ENCODE measurements at places on chromosomes 13 and 19. TPM values are rescaled to one million over a fixed set of nuclear protein-coding genes. Genes with fewer than 3 reads are reported as not detected.

GRCh38 chr13:67844574-67844973 lies 614.4 kb upstream of the PCDH9 start:
- no peak for DNase-seq

DNA sequence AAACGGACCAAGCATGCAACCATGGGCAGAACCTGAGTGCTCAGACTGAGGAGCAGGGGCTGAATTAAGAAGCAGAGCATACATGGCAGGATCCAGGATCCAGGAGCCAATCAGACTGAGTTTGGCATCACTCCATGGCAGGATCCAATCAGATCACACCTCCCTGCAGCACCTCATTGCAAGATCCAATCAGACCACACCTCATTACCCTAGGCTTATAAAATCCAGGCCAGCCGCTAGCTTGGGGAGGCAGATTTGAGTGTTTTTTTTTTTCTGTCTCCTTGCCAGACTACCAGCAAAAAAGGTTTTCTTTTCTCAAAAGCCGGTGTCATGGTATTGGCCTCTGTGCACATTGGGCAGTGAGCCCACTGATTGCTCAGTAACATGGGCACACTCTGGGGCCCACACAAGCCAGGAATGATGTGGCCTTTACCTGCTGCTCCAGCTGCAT lies 127.9 kb upstream of the GJB6 start:
- DNase-seq = peak; percentile 18

Gene ZNF66
- 0.84 TPM for polyA plus RNA-seq

Gene PLIN5
- polyA plus RNA-seq = not detected

DNA sequence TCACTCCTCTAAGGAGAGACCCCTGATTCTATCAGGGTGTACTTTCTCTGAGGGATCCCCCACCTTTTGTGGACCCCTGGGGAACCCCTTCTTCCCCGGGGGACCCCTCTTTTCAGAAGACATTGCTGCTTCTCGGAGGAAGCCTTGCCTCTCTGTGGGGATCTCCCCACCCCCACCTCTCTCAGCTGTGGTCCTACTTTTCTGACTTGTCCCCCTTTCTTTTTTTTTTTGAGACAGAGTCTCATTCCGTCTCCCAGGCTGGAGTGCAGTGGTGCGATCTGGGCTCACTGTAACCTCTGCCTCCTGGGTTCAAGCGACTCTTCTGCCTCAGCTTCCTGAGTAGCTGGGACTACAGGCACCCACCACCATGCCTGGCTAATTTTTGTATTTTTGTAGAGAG lies 18.4 kb upstream of the GATAD2A start:
- DNase-seq = no peak

DNA sequence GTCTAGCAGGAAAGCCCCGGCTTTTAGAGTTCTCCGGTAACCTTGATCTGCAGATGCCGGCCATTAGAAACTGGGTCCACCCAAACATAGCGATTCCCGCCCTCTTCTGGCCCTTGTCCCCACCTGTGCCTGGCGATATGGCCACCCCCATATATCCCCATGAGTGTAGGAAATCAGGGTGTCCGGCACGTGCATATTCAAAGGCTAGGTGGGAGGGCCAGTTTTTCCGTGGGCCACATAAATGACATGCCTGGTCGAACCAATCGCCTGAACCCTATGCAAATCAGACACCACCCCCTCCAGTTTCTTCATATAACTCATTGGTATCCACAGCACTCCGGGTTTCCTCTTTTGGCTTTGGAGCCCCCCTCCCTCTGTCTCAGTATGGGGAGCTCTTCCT lies 37.4 kb downstream of the ERICH4 start:
- no peak for DNase-seq

DNA sequence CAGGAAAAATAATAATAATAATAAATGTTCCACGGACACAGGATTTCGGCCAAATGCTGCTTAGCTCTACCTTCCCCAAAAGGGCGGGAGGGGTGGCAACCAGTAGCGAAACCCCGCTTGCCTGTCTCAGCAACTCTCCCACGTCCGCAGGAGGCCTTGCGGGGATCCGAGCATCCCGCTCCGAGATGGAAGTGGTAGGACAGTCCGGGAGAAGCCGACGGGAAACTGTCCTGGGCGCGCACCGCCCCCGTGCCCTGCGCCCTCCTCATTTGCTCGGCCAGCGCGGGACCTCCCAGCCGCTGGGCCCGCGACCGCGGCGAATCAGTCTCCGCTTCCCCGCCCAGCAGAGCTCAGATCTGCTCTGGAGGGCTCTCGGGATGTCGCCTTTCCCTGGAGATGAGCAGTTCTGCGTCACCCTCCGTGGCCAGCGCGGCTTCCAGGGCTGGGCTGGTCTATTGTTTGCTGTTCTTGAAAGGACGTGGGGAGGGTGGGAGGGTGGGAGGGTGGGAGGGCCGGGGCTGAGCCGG lies 48.9 kb upstream of the PABPC3 start:
- peak; percentile 0 for DNase-seq

DNA sequence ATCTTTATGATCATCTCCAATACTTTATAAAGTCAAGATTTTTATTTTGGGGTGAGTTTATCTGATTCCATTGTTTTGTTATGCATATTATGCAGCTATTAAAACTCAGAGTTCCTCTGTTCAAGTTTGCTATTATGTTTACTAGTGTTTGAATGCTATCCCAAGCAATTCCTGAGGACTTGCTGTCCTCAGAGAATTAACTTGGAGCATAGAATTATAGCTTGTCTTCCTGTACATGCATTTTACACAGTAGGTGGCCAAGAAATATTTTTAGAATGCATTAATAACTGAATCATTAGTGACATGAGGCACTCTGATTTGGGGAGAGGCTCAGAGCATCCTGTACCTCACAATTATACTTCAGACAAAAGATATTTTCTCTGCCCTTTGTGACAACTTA lies 195.6 kb upstream of the MIR17HG start:
- DNase-seq = no peak

DNA sequence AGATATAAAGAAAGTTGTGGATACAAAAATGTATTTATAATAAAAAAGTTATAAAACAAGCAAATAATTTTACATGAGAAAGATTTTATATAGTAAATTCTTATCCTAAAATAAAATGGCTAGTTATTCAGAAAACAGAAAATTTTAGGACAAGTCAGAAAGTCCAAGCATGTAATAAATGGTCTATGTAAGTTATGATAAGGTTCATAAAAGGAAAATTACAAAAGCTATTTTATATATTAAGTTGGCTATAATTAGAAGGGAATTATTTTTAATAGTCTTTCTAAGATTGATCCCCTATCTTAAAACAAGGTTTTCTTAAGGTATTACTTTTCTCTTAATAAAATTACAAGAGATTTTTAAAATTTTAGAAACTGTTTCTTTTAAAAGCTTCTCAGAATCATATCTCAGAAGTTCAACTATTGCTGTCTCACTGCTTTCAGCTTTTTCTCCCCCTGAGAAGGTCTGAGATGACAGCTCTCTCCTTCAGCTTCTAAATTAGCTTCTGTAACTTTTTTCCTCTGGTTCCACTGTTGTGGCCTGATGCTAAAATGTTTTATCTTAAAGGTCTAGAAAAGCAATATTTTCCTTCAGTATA lies 8.7 kb downstream of the CCDC169 start:
- DNase-seq = no peak

- DNase-seq = peak; percentile 46
Observed at GRCh38 chr19:7665076-7665475, 3.8 kb upstream of the RETN start.

Gene MUC16
- not detected for polyA plus RNA-seq

GRCh38 chr19:9883231-9883758 lies 48.2 kb downstream of the PIN1 start:
- DNase-seq = no peak

- DNase-seq = no peak
Observed at GRCh38 chr13:84399320-84400085, 517.2 kb upstream of the SLITRK1 start.

DNA sequence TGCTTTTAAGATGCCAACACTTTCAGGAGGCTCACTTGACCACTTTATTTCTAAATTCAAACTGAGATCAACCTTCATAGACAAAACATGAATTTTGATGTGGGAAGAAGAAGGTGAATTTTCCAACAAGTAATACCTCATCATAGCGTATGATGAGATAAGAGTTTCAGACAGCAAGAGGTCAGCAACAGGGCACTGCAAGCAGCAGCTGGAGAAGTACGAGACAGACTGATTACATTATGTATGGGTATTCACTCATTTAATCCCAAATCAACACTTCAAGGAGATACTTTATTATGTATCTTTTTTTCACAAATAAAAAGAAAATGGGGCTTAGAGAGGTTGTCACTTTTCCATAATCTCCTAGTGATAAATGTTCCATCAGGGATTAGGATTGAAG lies 389.8 kb downstream of the TBC1D4 start:
- DNase-seq = no peak

Gene IRGC
- polyA plus RNA-seq = not detected

GRCh38 chr19:40519352-40520322 lies 52.8 kb downstream of the SPTBN4 start:
- DNase-seq = no peak

Gene TNFSF9
- 0.16 TPM for polyA plus RNA-seq

DNA sequence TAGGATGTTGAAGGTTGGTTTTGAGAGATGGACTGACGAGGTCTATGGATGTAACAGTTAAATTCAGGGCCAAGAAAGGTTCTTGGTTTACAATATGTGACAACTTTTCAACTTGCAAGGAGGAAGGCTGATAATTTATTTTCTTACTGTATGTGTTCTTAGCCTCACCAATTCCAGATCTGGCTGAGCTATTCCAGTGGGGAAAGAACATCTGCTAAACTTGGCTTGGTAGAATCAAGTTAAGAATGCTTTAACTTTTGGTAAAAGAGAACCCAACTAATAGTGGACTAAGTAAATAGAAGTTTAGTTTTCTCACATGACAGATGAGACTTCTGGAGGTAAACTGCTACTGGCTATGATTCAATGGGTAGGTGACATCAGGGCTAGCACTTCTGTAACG lies 222.9 kb downstream of the KLF5 start:
- DNase-seq = no peak

- no peak for DNase-seq
Observed at GRCh38 chr13:51980908-51981307, 30.3 kb downstream of the ATP7B start.

DNA sequence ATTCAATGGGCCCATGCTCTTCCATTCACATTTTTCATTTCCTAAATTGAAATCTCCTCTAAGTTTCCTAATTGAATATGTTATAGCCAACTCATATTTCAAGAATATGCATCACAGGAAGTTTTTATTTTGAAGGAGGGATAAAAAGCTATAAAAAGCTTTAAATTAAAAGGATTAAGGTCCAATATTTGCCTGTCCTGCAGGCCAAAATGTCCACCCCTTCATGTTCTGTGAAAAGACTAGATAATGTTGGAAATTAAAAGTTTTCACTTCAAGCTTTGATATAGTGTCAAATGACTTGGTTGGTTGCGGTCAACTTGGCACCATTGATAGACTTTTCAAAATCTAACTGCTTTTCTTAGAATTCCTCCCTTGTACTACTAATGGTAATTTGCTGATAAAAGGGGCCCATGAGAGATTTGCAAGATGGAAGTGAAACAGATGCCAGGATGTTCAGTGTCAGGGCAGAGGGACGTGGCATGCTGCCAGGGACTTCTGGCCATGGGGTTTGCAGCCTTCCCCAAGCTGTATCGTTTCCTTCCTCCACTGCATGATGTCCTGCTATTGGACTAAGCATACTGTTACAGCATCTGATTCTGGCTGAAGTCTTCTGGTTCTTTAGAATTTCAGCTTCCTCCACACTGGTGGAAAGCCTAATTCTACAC lies 547.3 kb upstream of the MIR17HG start:
- no peak for DNase-seq

DNA sequence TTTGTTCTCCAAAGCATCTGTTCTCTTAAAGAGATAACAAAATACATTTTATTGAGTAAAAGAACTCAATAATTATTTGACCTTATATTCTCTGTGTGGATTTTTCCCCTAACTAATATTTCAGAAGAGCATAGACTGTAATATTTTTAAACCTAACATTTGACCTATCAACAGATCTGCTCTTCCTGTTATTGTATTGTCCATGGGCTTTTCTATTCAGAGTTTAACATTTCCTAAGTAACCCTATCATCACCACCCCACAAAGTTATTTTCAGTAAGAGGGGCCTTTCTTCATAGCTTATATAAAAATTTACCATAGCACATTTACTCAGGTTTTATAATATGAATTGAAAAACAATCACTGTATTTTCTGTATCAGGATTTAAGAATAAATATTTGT lies 17.5 kb downstream of the POLR1D start:
- DNase-seq = no peak

DNA sequence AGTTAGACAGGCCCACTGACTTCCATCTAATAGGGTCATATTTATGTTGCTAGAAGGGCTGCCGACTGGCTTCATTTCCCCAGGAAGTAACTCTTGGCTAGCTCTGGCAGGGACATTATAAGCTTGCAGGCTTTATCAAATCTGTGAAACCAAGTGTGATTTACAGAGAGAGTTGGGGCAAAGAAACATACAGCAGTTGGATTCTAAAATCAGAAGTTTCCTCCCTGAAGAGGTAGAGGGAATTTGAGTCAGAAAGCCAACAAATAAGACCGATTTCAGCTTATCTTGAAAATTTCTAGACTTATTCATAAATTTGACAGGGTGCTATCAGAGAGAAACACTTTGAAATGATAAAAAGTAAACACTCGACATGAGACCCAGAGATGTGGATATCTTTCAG lies 407.8 kb downstream of the OLFM4 start:
- no peak for DNase-seq

GRCh38 chr19:51119101-51119500 lies 5.6 kb upstream of the SIGLEC9 start:
- no peak for DNase-seq

DNA sequence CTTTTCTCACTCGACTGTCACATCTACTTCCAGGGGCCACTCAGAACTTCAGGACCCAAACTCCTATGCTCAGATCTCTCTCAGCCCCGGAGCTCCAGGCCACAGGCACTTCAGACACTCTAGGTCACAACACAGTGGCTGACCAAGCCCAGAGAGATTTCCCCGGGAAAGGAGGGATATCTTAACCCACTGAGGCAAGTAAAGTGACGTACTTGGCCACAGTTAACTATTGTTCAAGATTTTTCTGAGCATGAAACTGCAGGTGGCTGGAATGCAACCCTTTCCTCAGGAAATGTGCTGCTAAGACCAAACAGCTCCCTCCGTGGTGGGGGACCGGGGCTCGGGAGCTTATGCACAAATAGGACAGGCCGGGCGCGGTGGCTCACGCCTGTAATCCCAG lies 23.9 kb downstream of the OPA3 start:
- no peak for DNase-seq

- DNase-seq = no peak
Observed at GRCh38 chr19:17686592-17687024, 1.5 kb downstream of the UNC13A start.

Gene PLEKHF1
- polyA plus RNA-seq = 5.4 TPM

GRCh38 chr19:50358483-50359327 lies 6.7 kb downstream of the NAPSA start:
- DNase-seq = no peak

Gene MBD3L3
- polyA plus RNA-seq = not detected

GRCh38 chr19:33429891-33430673 lies 56.6 kb downstream of the CEBPG start:
- no peak for DNase-seq

DNA sequence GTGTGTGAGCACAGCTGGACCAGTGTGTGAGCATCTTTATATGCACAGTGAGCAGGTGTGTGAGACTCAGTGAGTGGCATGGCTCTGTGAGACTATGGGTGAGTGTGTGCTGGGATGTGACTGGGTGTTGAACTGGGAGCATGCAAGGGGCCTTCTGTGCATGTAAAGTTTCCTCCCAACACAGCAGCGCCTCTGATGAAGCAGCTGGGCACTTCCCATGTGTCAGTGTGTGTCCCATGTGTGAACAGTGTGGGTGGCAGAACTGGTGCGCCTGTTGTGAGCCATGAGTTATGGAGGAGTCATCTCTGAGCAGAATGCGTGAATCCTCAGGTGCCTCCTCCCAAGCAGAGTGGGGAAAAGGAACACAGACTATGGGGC lies 24.1 kb downstream of the LGALS16 start:
- no peak for DNase-seq

Gene FFAR2
- not detected for polyA plus RNA-seq

Gene LRRC4B
- polyA plus RNA-seq = not detected

Gene ZNF556
- polyA plus RNA-seq = not detected

All from AG04450 (cell line).